ENCODE measurements at places on chromosomes 3 and 15.

DNA sequence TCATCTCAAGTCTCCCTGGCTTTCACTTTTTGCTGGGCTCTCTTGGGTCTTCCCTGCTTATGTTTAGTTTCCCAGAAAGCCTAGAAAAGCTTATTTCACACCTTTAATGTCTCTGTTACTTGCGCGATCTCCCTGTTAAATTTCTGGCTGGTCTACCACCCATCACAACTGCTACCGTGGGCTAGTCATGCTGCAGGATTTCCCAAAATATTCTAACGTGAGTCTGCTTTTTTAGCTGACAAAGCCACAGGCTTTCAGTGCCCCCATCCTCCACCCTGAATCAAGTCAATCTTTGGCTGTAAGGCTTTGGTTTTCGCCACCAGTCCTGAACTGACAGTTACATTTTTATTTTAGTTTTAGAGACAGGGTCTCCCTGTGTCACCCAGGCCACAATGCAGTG, 74.1 kb downstream of the SUMF1 start:
- ATAC-seq, result no peak

- peak; percentile 43 for ATAC-seq
Measured at GRCh38 chr15:45777781-45778180, 143.0 kb downstream of the SQOR start.

GRCh38 chr15:63939531-63940130, 105.9 kb upstream of the HERC1 start:
- peak; percentile 56 for ATAC-seq

DNA sequence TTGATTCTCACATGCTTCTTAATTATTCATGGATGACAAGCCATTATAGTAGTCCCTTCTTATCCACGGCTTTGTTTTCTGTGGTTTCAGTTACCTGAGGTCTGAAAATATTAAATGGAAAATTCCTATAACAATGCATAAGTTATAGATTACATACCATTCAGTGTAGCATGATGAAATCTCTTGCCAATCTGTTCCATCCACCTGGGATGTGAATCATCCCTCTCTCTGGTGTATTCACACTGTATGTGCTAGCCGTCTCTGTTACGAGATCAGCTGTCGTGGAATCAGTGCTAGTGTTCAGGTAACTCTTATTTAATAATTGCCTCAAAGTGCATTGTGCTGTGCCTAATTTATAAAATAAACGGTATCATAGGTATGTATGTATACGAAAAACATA, 5.2 kb downstream of the WDR5B start:
- no peak for ATAC-seq

- ATAC-seq, result no peak
Measured at GRCh38 chr3:29171043-29171990, 109.6 kb upstream of the RBMS3 start.

GRCh38 chr3:118577055-118577777, 457.4 kb downstream of the IGSF11 start:
- ATAC-seq, result no peak

GRCh38 chr3:56878074-56878473, 76.3 kb upstream of the ARHGEF3 start:
- ATAC-seq, result no peak

DNA sequence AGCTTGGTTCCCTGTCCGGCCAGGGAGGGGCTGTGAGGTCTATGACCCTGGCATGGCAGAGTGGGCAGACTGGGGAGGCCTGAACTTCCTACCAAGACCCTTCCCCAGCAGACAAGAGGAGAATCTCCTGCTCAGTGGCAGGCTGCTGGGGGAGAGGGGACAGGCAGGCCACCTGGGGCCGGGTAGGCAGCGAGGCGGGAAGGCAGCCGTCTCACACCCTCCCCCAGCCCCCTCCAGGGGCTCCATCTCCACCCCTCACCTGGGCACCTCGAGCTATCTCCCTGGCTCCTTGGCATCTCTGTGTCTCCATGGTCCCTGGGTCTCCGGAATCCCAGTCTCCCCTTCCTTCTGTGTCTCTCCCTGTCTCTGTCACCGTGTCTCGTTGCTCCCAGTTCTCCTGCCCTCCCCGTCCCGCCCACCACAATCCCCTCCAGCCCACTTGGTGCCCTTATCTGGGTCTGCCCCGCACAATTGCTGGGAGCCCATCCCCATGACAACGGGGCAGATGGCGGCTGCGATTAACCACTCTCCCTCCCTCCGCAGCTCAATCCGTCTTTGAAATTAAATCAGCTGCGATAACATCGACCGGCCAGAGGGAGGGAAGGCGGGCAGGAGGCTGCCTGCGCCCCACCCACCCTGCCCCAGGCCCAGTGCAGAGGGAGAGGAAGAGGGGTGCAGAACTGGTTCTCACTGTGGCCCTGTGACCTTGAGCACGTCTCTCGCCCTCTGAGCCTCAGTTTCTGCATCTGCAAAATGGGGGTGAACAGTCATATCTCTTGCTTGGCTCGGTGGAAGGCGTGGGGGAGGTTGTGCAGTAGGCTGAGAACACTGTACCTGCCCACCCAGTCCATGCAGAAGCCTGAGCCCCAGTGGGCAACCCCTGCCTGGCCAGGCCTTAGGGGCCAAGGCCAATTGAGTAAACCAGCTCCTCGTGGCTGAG, 9.6 kb downstream of the DNAJB8 start:
- ATAC-seq, result no peak

GRCh38 chr3:62873761-62874710, 1.2 kb downstream of the CADPS start:
- peak; percentile 17 for ATAC-seq

DNA sequence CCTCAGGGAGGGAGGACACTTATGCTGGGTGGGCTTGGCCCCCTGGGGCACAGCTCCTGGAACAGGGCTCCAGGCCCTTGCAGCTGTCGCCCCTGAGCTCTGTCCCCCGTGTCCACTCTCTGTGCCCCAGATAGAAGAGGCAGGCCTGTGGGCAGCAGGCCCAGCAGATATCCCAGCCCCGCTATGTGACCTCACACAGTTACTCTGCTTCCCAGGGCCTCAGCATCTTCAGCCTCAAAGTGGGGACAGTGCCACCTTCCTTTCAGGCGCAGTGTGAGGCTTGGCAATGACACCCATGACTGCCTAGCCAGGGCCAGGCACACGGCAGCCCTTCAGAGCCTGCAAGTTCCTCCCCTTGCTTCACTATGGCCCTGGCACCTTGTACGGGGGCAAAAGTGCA, 98.4 kb downstream of the IQSEC1 start:
- peak; percentile 7 for ATAC-seq

Measured in esophagus mucosa (tissue), 1 donor.